Activated naive CD4-positive, alpha-beta T cell treated with anti-CD3 and anti-CD28 coated beads, Interleukin-2, amount 50 U/mL, for 16 hours (primary cell): ENCODE measurements at places on chromosomes 11 and 22.

DNA sequence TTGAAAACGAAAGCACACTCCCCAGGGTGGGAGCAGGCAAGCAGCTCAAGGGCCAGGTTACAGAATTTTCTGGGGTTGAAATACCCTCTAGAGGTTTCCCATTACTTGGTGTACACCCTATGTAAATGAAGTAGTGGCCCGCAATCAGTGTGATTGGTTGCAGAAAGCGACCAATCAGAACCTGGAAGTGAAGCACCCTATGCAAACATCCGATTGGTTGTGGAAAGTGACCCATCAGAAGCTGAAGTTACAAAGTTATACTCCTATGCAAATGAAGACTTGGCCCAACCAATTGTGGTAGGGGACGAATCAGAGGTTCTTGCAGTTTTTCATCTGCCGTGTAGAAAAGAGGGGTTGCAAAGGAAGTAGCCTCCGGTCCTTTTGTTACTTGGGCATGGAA is 19.2 kb downstream of the PRR5 start:
- no peak for DNase-seq

DNA sequence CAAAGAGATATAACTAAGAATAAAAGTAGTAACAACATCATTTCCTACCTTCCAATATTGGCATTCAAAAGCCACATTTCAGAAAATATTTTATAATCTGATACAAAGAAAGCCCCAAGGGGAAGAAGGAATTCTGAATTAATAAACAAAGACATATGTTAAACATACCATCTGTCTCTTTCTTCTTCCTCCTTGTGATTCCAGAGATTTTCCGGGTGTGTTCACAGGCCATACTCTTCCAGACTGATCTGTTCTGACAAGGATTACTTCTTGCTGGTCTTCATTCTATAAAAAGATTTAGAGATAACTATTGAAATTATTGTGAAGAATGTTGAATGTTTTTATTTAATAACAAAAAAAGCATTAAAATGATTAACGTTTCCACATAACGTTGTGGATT is 65.0 kb downstream of the CWF19L2 start:
- no peak for DNase-seq

GRCh38 chr11:344836-345578 is 24.3 kb upstream of the B4GALNT4 start:
- no peak for DNase-seq

DNA sequence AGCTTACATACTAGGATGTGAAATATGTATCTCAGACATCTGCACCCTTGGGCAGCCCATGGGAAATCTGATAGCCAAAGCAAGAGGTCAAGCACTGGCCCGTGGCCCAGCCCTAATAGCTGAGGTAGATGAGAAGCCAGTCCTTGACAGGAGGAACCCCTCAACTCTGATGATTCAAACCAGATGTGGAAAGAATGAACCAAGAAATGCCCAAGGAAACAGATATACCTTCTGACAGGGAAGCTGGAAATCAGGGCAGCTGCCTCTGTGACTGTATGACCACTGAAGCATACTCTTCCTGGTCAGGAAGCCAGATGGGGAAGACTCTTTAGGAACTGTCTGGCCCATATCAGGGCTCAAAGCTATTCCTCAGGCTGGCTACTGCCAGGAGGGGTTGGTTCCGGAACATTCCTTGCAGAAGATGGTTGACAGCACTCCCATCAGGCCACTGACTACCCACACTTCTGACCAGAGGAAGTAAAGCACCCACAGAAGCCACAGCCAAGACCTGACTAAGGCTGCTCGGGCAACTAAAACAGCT is 124.2 kb downstream of the SWAP70 start:
- no peak for DNase-seq

DNA sequence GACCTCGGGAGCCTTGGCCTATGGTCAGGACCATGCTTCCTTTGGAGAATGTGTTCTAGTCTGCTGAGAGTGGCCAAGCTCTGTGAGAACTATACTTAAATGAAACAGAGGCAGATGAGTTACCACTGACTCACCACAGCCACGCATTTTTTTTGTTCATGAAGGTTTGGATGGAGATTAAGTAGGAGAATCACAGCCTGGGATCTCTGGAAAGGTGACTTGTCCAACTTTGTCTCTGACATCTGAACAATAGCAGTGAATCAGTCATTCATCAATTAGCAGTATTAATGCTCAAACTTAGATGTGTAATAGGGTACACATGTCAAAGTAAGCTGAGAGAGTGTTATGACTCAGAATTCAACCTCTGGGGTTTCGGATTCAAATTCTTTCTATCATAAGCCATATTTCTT is 100.7 kb upstream of the ANO3 start:
- DNase-seq = no peak

DNA sequence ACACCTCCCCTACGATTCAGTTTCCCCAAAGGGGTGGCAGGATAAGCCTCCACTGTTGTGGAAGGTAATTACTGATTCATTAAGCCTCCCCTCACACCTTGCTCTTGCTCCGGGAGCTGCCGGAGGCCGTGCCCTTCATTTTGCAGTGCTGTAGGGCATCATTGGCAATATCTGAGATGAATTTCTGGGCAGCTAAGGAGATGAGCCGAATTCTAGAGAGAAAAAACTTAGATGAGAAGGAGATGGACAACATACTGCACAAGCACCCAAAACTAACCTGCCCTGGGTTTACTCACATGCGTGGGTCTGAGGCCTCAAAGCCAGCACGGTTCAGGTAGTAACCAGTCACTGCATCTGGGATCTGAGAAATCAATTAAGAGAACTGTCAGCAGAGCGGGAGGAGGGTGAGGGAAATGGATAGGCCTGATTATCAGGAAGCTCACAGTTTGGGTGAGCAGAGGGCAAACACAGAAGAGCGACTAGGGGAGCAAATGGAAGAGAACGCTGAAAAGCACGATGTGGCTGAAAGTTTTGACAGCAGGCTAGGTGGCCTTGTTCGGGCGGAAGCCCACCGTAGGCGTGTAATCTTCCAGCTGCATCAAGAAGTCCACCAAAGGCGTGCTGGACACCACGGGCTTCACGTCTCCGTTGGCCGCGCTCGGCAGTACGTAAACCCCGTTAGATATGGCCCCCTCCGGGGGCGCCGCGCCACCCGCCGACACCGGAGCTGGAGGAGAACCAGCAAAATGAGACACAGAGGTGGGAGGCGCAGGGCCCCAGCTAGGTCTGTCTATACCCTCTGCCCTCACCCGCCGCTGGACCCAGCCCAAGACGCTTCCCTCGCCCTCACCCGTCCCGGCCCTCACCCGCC is 689 bp downstream of the TAF10 start:
- DNase-seq = peak; percentile 35

DNA sequence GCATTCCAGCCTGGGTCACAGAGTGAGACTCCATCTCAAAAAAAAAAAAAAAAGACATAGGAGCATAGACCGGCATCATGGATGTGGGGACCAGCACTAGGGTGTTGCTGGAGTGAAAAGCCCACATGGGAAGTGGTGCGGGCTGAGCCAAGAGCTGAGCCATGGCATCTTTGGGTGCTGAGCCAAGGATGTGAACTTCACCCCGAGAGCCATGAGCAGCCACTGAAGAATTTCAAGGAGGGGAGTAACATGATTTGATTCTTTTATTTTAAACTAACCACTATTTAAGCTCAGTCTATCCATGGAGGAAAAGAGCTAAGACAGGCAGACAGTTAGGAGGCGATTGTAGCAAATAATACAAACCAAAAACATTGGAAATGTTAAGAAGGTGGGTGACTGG is 57.4 kb downstream of the AHNAK start:
- no peak for DNase-seq

DNA sequence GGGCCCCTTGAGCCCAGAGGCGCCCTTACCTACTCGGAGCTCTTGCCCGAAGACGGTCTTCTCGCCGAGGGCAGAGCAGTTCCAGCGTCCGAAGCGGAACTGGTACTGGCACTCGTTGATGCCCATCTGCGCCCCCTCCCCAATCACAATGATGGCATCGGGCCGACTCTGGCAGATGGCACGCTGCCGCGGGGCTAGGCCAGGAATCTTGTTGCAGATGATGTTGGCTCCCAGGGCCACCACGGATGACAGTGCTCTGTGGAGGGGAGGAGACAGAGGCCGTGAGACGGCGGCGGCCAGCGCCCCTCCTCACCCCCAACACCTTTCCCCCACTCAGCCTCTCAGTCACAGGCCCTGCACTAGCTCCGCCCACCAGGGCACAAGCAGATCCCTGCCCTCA is 27.1 kb downstream of the WNT7B start:
- DNase-seq = no peak

GRCh38 chr22:46969491-46969890 is 207.0 kb downstream of the TBC1D22A start:
- DNase-seq = no peak

DNA sequence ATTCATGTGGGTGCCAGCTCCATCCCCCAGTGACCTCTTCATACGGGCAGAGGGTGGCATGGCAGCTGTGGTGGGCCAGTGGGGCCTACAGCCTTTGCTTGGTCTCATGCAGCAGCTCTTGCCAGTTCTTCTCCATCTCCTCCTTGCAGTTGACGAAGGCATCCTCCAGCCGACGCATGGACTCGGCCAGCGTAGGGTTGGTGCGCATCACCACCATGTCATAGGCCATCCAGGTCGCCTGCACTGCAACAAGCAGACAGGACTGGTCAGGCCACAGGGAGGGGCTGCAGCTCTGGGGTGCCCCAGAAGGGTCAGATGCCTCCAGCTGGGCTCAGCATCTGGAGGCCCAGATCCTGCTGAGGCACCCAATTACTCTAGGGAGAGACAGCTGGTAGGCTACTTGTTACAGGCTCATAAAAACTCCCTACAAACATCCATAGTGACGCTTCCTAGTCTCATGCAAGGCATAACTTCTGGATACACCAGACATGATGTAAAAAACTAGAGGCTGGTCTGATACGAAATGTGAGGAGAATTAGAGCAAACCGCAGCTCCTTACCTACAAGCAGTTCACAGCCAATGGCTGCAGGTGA is 5.6 kb downstream of the KLHDC7B start:
- DNase-seq = no peak

- DNase-seq = peak; percentile 32
These were observed 935 bp upstream of the RCOR2 start for GRCh38 chr11:63917692-63918506.

DNA sequence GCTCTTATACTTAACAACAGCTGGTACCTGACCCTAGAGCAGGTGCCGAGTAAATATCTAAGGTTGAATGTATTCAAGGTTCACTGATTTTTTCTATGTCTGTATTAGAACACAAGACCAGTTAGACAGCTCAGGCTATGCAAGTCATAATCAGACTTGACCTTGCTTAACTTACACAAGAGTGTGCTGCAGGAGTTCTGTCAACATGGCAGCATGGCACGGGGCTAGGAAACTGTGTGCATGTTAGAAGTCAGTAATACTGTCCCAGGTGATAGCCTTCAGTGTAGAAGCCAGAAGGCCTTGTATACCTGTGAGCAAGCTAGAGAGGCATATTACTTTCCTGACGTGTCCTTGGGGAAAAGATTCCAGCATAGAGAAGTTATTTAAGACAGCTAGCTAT is 253.1 kb downstream of the FAT3 start:
- DNase-seq = no peak

- no peak for DNase-seq
These were observed 349.9 kb upstream of the KIRREL3 start for GRCh38 chr11:127350476-127350875.

DNA sequence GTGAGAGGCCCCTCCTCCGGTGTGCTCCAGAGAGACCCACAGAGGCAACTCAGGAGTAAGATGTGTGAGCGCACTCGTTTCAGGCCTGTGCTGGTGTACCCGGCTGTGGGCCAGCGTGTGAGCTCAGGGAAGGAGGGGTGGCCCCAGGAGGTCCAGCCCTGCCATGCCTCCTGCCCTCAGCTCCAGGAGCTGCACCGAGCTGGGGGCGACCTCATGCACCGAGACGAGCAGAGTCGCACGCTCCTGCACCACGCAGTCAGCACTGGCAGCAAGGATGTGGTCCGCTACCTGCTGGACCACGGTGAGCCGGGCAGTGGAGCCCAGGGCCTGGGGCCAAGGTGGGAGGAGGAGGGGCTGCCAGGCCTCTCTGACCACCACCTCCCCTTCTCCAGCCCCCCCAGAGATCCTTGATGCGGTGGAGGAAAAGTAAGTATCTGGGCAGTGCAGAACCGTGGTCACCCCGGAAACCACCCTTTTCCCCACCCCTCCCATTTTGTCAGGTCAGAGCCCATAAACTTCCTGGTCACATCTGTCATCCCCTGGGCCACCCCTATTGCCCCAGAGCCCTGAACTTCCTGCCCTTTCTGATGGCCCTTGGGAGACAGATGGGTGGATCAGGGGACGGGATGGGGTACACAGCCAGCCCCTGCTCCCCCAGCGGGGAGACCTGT is 2.5 kb upstream of the MDK start:
- DNase-seq = no peak

GRCh38 chr11:72792437-72793021 is 1.3 kb downstream of the STARD10 start:
- DNase-seq = no peak

- no peak for DNase-seq
These were observed 1.4 kb downstream of the TBX1 start for GRCh38 chr22:19761725-19762567.

GRCh38 chr11:62267050-62267449 is 2.9 kb upstream of the SCGB2A2 start:
- DNase-seq = no peak

GRCh38 chr11:117606790-117607189 is 190.2 kb downstream of the DSCAML1 start:
- no peak for DNase-seq

DNA sequence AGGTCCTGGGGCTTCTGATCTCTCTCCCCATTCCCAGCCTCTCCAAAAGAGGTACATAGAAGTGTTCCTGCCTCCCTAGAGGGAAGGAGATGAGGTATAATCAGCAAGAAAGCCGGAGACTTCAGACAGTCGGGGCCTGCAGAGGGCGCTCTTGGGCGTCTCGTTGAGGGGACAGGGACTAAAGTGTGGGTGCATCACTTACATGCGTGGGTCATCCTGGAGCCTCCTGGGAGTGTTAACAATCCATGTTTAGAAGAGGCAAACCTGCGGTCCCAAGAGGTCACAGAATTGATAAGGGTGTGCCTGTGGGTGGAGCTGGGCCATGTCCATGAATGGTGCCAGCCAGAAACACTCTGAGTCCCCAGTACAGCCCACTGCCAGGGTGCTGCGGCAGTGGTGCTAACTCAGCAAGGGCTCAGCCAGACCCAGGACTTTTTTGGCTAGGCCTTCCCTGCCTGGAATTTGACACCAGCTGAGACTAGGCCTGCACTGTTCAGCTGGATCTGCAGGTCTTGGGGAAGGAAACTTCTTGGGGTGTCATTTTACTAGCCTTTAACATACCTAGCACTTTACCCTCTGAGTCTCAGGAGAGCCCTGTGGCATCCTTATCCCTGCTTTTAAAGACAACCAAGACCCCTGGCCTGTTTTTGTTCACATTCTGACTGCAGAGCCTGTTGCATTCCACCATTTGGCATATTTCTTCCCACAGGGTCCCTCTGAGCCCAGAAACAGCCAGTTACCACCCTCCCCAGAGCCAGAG is 5.5 kb downstream of the YDJC start:
- peak; percentile 57 for DNase-seq

DNA sequence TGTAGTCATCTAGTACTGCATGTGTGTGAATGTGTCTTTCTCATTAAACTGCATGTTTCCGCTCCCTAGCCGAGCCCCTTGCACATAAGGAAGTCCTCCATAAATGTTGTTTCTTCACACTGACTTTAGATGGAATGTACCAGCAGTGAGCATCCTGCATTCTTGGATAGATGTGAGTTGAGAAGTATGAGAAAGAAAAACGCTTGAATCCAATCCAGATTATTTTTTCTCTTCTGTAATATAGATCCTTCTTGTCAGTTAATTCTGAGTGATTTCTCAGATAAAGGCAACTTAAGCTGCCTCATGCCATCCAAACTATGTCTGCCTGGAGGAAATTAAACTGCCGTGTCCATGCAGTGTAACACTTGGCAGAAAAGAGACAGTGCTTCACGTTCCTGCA is 268.1 kb upstream of the ISX start:
- DNase-seq = no peak

- DNase-seq = no peak
These were observed 39.3 kb downstream of the ZNRF3 start for GRCh38 chr22:28922540-28923244.
